ENCODE measurements at places on chromosomes 6 and 20. TPM values are rescaled to one million over a fixed set of nuclear protein-coding genes. Genes with fewer than 3 reads are reported as not detected.
A peak's percentile ranks its signal among the peaks of the same experiment; 100 is the strongest.

- H3K36me3 ChIP-seq = no peaks in the 10 kb centered on the region
- no peak overlapping the region for H3K4me3 ChIP-seq
- H3K27me3 ChIP-seq = peaks cover 59% of the 10 kb centered on the region
- H3K27ac ChIP-seq = no peak overlapping the region
Measured at GRCh38 chr6:101391772-101392585, 1.5 kb upstream of the GRIK2 start.

DNA sequence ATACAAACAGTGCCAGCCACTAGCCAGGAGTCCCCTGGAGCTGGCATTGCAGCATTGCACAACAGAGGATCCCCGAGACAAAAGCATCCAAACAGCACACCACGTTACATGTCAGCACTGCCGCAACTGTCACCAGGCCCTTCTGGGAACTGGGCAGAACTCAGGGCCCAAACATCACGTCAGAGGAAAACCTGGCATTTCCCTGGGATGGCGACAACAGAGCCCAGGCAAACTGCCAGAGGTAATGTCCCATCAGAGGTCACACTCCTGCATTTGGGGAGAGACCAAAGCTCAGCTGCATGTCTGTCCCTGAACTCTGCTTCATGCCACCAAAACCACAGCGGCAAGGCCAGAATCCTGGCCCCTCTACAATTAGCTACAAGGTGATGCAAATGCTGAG lies 36.3 kb downstream of the PPP1R3G start:
- no peaks in the 10 kb centered on the region for H3K4me1 ChIP-seq
- DNase-seq = no peak
- H3K4me3 ChIP-seq = no peak overlapping the region
- no peak overlapping the region for H3K27ac ChIP-seq
- H3K27me3 ChIP-seq = no peaks in the 10 kb centered on the region
- no peaks in the 10 kb centered on the region for H3K36me3 ChIP-seq

GRCh38 chr6:11328613-11329247 lies 96.3 kb upstream of the NEDD9 start:
- no peaks in the 10 kb centered on the region for H3K36me3 ChIP-seq
- H3K27me3 ChIP-seq = no peaks in the 10 kb centered on the region
- H3K27ac ChIP-seq = no peak overlapping the region
- no peak overlapping the region for H3K4me3 ChIP-seq
- no peaks in the 10 kb centered on the region for H3K4me1 ChIP-seq
- DNase-seq = peak; percentile 40

DNA sequence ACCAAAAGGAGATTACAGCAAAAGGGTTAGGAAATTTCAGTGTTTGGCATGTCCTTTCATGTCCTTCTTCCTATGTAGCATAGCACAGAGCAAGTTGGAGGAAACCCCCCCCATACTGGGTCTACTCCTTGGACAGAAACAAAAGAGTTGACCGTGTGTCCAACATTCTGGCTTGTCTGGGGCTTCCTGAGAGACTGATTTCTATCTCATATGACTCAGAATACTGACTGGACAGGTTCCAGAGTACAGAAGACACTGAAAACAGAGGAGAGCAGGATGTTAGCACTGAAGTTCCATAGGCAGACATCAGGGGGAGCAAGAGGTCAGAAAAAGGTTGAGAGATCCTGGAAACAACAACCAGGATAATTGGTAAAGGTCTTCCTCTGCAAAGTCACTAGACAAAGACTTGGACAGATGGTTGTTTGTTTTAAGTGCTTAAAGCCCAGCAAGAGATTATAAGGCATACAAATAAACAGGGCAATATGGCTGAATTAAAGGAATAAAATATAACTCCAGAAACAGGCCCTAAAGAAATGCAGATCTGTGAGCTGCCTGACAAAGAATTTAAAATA lies 48.4 kb downstream of the USP49 start:
- H3K27me3 ChIP-seq = no peaks in the 10 kb centered on the region
- H3K4me1 ChIP-seq = no peaks in the 10 kb centered on the region
- no peak overlapping the region for H3K4me3 ChIP-seq
- peak; percentile 57 for DNase-seq
- H3K36me3 ChIP-seq = no peaks in the 10 kb centered on the region
- peak overlapping the region; percentile 17 for H3K27ac ChIP-seq

DNA sequence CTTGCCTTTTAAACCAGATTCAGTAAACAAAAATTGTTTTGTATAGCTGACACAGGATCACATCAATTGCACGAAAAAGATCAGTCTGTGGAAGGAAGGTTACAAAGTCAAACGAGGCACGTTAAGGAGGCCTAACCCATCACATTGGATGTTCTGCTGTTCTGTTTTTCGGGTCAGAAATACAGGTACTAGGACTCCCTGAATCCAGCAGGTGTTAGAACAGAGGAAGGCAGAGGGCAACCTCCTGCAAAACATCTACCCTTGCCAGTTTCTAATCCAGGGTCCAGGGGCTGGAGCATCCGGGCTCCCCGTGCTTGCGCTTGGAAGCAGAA lies 64.6 kb downstream of the PLG start:
- H3K27ac ChIP-seq = no peak overlapping the region
- no peaks in the 10 kb centered on the region for H3K27me3 ChIP-seq
- H3K4me1 ChIP-seq = no peaks in the 10 kb centered on the region
- no peak overlapping the region for H3K4me3 ChIP-seq
- no peaks in the 10 kb centered on the region for H3K36me3 ChIP-seq
- peak; percentile 22 for DNase-seq

DNA sequence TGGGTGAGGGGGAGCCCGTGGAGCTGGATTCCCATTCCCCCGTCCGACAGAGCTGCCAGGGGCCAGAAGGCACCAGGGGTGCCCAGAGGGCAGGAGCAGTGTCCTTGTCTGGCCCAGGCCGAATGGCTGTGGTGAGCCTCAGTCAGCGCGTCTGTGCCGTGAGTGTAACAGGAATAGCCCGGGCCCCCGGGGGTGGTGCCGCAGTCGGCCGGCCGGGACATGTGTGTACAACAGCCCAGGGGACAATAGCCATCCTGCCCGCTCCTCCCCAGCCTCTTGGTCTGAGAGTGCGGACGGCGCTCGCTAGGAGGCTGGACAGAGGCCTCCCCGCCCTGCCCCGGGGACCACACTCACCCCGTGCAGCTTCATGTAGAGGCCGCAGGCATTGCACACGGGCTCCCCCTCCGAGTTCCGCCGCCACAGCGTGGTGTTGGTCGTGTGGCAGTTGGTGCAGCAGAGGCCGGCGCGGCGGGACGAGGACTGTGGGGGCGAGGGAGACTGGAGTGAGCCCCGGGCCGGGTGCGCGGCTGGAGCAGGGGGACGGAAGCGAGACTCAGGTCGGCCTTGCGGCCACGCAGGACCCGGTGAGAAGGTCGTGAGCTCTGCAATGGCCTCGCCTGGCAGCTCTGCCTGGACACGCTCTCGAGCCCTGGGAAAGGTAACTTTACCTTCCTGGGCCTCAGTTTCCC lies 9.6 kb downstream of the GATA5 start:
- peaks cover 24% of the 10 kb centered on the region for H3K4me1 ChIP-seq
- H3K4me3 ChIP-seq = no peak overlapping the region
- no peak for DNase-seq
- no peaks in the 10 kb centered on the region for H3K36me3 ChIP-seq
- no peak overlapping the region for H3K27ac ChIP-seq

Gene BPIFB2
- 3.0 TPM for total RNA-seq

Gene NOL4L
- 15.6 TPM for total RNA-seq

DNA sequence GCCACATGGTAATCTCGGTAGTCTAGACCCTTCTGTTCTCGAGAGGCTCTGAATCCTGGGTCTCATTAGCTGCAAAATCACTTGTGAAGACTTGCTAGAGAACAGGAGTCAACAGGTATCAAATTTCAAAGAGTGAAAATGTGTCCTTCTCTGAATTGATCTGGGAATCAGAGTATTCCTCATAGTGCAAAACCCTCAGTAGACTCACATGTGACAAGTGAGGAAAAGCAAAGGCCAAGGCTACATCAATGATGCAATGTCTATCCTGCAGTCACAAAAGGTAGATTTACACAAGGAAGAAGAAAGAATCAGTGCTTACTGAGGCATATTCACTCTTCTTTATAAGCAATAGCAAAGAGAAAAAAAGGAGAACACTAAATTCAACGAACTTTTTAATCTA lies 1220.0 kb upstream of the GJE1 start:
- H3K36me3 ChIP-seq = no peaks in the 10 kb centered on the region
- H3K4me1 ChIP-seq = no peaks in the 10 kb centered on the region
- no peak overlapping the region for H3K4me3 ChIP-seq
- no peak for DNase-seq
- H3K27me3 ChIP-seq = no peaks in the 10 kb centered on the region

Gene ARMC12
- total RNA-seq = 0.52 TPM

GRCh38 chr6:136249811-136250685 lies at the start of gene MTFR2:
MTFR2 (minus strand) TSS chr6:136250311; CDS start chr6:136249099, 1,212 bp downstream.
- no peaks in the 10 kb centered on the region for H3K36me3 ChIP-seq
- H3K4me1 ChIP-seq = peaks cover 10% of the 10 kb centered on the region
- peak within 1 kb of the TSS; percentile 23 for H3K27ac ChIP-seq
- peak; percentile 97 for DNase-seq

Measured in lung (tissue), 17 donors.